Progenitor cell of endocrine pancreas (in vitro differentiated cells): ENCODE measurements at places on chromosomes 3 and 15. TPM values are rescaled to one million over a fixed set of nuclear protein-coding genes. Genes with fewer than 3 reads are reported as not detected.

The SLC6A11 gene
- total RNA-seq = 0.19 and 0.22 TPM in 2 replicates

The SHF gene
- 61.1 and 61.7 TPM in 2 replicates for total RNA-seq

DNA sequence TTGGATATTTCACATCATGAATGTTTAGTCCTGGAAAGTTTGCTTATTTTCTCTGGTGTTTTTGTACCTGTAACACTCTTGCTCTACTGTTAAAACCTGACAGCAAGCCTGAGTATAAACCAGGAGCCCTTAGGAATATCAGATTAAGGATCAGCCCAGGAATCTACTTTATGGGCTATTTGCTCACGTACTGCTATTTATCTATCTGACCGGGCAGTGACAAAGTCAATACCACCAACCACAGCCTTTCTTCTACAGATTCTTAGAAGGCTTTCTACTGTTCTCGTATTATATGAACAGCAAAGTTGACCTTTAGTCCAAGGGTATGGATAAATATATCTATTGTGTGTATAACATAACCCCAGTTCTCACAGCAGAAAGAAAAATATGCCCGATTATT, 521.2 kb downstream of the RBMS3 start:
- H3K27me3 ChIP-seq = no peaks in the 10 kb centered on the region
- no peak for DNase-seq
- peaks cover 14% of the 10 kb centered on the region for H3K4me1 ChIP-seq
- H3K4me3 ChIP-seq = no peak overlapping the region
- H3K27ac ChIP-seq = peak overlapping the region; percentile 44
- H3K36me3 ChIP-seq = no peaks in the 10 kb centered on the region

The SPINK8 gene
- not detected in 2 replicates for total RNA-seq

GRCh38 chr15:57215326-57215725, 161.0 kb upstream of the CGNL1 start:
- no peaks in the 10 kb centered on the region for H3K36me3 ChIP-seq
- peaks cover 48% of the 10 kb centered on the region for H3K4me1 ChIP-seq
- no peak overlapping the region for H3K27ac ChIP-seq
- H3K4me3 ChIP-seq = no peak overlapping the region

The SLC12A1 gene
- total RNA-seq = 0.16 TPM in 1 of 2 replicates, not detected in the other

The CD80 gene
- 0.20 and 0.24 TPM in 2 replicates for total RNA-seq
